ENCODE measurements at places on chromosomes 11 and 22.

- DNase-seq: no peak
Measured at GRCh38 chr11:120781486-120782120, 242.3 kb upstream of the TBCEL start.

DNA sequence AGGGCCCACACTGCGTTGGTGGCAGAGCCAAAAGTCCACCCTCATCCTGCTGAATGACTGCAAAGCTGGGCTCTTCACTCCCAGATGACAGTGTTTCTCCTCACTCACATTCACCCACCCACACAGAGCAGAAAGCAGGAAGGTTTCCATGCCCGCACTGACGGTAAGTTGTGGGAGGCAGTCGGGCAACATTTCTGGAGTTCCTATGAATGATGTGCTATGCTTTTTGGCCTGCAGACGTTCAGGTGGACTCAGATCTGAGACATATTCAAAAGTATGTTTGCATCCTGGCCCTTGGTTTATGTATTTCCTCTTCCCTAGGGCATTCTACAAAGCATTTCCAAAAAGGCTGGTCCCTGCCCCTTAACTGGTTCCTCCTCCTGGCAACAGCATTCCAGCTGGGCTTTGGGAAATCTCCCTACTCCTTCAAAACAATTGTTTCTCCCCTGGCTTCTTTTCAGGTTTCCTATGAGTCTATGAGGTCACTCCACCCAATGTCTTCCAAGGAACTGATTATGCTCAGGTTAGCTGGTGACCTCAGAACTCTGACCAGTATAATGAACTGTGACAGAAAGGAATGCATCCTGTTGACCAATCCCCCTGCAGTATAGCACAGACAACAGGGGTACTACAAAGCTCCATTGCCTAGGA is 36.4 kb downstream of the PACSIN2 start:
- no peak for DNase-seq

DNA sequence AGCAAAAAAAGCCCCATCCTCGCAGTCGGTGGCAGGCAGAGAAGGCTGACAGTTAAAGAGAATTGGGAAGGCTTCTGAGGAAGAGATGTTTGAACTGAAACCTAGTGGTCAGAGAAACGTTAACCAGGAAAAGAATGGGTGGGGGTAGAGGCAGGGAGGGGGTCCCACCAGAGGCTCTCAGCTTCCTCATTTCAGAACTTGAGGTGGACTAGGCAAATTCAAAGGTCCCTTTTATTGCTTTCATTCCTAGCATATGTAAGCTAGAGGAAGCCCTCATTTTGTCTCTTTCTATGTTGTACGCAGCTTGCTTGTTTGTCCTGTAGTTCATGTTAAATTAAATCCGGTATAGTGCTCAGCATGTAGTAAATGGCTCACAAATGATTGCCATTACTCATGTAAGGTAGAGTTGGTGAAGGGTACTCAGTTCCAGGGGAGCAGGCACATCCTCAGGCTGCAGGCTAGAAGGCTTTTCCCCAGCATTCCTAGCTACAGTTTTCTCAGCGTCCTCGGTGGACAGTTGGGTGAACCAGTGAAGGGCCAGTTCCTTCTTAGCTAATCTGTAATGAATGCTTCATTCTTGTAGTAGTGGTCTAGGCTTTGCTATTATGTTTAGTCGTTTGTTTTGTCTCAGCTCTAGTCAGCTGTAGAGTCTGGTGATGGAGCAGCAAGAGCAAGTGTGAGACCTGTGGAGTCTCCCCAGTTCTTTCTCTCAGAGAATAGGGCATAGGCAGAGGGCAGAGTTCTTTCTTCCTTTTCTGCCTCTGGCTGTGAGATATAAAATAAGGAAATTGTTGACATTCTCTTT is 58.6 kb downstream of the UVRAG start:
- no peak for DNase-seq

- DNase-seq: no peak
Measured at GRCh38 chr11:130318031-130318673, 3.4 kb upstream of the ZBTB44 start.

GRCh38 chr11:124586238-124586860 is 16.6 kb downstream of the OR8A1 start:
- DNase-seq: no peak

GRCh38 chr11:44758983-44759382 is 32.2 kb downstream of the TSPAN18 start:
- no peak for DNase-seq

DNA sequence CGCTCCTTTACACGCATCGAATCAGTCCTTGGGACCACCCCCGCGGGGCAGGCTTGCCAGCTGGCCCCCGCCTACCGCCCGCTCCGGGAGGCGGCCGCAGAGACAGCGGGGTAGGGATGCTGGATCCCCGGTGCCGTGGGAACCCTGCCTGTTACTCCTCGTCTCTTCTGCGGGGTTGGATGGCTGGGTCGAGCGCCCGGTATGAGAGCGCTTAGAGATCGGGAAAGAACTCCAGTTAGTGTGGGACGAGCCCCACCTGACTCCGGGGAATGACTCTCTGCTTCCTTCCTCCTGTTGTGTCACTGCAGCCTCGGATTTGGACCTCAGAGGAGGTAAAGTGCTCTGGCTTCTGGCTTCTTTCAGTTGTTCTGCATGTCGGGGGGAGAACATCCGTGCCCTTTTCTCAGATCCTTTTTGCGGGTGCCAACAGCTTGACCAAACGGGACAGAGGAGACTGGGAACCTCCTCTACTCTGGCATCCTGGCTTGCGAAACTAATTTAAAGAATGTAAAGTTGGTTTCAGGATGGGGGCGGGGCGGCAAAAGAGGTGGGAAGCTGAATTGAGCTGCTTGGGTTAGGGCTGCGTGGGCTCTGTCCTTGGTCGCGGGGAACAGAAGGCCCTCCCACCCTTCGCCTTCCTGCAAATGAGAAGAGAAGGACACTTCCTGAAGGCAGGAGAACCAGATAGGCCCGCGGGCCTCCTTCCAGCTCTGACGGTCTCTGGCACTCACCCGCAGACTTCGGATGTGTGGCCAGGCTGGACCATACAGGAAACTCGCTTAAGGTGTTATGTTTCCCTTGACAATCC is 938 bp downstream of the LAYN start:
- DNase-seq: no peak

GRCh38 chr11:104343578-104343977 is 179.6 kb upstream of the PDGFD start:
- DNase-seq: no peak

- DNase-seq: no peak
Measured at GRCh38 chr11:27228232-27228905, 134.6 kb downstream of the CCDC34 start.

DNA sequence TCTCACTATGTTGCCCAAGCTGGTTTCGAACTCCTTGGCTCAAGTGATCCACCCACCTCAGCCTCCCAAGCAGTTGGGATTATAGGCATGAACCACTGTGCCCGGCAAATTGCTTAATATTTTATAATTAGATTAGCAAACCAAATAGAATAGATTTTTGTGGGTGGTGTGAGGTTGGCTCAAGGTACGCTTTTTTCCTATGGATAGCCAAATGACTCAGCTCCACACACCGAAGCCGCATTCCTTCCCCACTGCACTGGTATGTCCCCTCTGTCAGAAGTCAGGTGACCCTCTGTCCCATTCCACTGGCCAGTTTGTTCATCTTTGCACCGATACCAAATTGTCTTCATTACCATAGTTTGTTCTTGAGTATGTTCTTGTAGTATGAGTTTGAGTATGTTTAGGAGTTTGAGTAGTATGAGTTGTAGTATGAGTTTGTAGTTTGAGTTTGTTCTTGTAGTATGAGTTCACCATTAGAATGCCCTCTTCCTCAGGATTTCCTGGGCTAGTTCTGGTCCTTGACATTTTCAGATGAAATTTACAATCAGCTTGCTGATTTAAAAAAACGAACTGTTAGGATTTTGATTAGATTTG is 19.4 kb downstream of the SUSD2 start:
- no peak for DNase-seq

Measured in activated T-helper 1 cell treated with anti-CD3 and anti-CD28 coated beads, Interleukin-12 subunit alpha, Interleukin-12 subunit beta, Interleukin-2, Interleukin-4 antibody, amounts not matched to agents 30 ng/mL and 10 ng/mL and 1 ng/mL, durations not matched to agents 14 hours and 24 hours and 36 hours (primary cell).